ENCODE measurements at places on chromosomes 13 and 19. TPM values are rescaled to one million over a fixed set of nuclear protein-coding genes. Genes with fewer than 3 reads are reported as not detected.
A peak's percentile ranks its signal among the peaks of the same experiment; 100 is the strongest.

The CEACAM6 gene
- 732 TPM for total RNA-seq

The ZNF426 gene
- 15.3 TPM for total RNA-seq

The KLK12 gene
- total RNA-seq, result not detected

The CNN1 gene
- 27.3 TPM for total RNA-seq

The RAB8A gene
- 101 TPM for total RNA-seq

The PLVAP gene
- total RNA-seq, result 174 TPM

The NTF4 gene
- total RNA-seq, result 2.7 TPM

The HSPH1 gene
- total RNA-seq, result 79.8 TPM

The MISP gene
- total RNA-seq, result 15.9 TPM

DNA sequence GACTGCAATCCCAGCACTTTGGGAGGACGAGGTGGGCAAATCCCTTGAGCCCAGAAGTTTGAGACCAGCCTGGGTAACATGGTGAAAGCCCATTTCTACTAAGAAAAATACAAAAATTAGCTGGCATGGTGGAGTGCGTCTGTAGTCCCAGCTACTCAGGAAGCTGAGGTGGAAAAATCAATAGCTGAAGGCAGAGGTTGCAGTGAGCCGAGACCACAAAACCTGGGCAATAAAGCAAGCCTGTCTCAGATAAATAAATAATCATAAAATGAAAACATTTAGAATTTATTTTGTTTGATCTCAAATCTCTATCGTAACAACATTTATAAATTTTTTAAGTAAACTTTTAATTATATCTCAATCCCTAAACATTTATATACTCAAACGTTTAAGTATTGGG lies 36.6 kb downstream of the USP12 start:
- H3K4me3 ChIP-seq, result no peak overlapping the region
- H3K4me1 ChIP-seq, result peaks cover 43% of the 10 kb centered on the region
- no peak overlapping the region for H3K27ac ChIP-seq
- no peaks in the 10 kb centered on the region for H3K36me3 ChIP-seq
- DNase-seq, result no peak

DNA sequence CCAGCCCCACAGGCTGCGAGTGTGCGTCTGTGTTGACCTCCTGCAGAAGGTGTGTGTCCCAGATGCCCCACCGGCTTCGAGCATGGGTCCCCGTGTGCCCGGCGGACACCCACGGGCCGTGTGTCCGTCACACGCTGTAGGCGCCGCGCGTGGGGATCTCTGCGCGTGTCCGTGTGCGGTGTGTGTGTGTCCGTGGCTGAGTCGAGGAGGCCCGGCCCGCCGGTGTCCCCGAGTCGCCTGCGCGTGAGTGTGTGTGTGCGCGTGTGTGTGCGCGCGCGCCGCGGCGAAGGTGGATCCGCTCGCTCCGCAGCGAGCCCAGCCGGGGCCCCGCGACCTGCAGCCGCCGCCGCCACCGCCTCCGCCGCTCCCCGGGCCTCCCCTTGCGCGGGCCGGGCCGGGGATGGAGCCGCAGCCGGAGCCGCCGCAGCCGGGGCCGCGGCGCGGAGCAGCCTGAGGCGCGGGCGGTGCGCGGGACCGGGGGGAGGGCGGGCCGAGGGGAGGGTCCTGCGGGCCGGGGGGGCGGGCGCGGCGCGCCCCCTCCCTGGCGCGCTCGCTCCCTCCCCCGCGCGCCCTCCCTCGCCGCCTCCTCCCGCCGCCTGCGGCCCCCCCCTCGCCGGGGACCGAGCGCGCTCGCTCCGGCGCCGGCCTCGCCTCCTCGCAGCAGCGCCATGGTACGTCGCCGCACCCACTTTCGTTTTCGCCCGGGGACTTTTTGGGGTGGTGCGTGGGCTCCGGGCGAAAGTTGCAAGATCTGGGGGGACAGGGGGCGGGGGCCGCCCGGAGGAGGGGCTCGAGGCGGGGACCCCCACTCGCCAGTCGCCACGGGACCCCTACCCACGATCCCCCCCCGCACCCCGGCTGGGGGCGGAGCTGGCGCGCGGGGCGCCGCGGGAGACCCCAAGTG lies 7.1 kb upstream of the NFIC start:
- peak; percentile 89 for DNase-seq
- peak overlapping the region; percentile 97 for H3K27ac ChIP-seq

GRCh38 chr13:43489233-43489632 lies 297.5 kb downstream of the ENOX1 start:
- H3K27ac ChIP-seq, result no peak overlapping the region
- no peak for DNase-seq
- no peak overlapping the region for H3K4me3 ChIP-seq
- no peaks in the 10 kb centered on the region for H3K36me3 ChIP-seq
- H3K27me3 ChIP-seq, result no peaks in the 10 kb centered on the region
- H3K4me1 ChIP-seq, result no peaks in the 10 kb centered on the region

- H3K4me1 ChIP-seq, result peaks cover 15% of the 10 kb centered on the region
- H3K4me3 ChIP-seq, result no peak overlapping the region
Measured at GRCh38 chr13:40316301-40316700, 350.1 kb downstream of the FOXO1 start.

GRCh38 chr13:22194106-22194805 lies 523.4 kb downstream of the FGF9 start:
- H3K27me3 ChIP-seq, result no peaks in the 10 kb centered on the region
- no peaks in the 10 kb centered on the region for H3K4me1 ChIP-seq
- H3K4me3 ChIP-seq, result no peak overlapping the region
- no peak overlapping the region for H3K27ac ChIP-seq
- DNase-seq, result no peak

GRCh38 chr13:33606692-33607091 lies 211.3 kb upstream of the RFC3 start:
- H3K4me3 ChIP-seq, result no peak overlapping the region
- H3K27ac ChIP-seq, result no peak overlapping the region
- no peak for DNase-seq
- H3K27me3 ChIP-seq, result no peaks in the 10 kb centered on the region
- peaks cover 7% of the 10 kb centered on the region for H3K4me1 ChIP-seq

DNA sequence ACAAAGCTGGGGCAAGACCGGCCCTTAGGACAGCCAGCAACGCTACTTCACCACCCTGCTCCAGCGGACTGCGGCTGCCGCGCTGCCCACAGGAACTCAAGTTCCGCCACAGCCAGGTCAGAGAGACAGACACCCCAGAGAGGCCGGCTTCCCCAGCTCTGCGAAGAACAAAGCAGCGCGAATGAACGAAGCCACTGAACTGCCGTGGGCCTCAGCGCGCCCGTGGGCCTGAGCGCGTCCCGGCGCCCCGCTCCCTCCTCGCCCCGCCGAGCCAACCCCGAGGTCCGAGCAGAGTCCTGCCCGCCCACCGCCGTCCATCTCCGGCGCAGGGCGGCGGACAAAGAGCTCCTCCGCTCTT lies 158.4 kb downstream of the RNF17 start:
- peak overlapping the region; percentile 98 for H3K27ac ChIP-seq
- H3K36me3 ChIP-seq, result no peaks in the 10 kb centered on the region
- H3K4me1 ChIP-seq, result peaks cover 6% of the 10 kb centered on the region

DNA sequence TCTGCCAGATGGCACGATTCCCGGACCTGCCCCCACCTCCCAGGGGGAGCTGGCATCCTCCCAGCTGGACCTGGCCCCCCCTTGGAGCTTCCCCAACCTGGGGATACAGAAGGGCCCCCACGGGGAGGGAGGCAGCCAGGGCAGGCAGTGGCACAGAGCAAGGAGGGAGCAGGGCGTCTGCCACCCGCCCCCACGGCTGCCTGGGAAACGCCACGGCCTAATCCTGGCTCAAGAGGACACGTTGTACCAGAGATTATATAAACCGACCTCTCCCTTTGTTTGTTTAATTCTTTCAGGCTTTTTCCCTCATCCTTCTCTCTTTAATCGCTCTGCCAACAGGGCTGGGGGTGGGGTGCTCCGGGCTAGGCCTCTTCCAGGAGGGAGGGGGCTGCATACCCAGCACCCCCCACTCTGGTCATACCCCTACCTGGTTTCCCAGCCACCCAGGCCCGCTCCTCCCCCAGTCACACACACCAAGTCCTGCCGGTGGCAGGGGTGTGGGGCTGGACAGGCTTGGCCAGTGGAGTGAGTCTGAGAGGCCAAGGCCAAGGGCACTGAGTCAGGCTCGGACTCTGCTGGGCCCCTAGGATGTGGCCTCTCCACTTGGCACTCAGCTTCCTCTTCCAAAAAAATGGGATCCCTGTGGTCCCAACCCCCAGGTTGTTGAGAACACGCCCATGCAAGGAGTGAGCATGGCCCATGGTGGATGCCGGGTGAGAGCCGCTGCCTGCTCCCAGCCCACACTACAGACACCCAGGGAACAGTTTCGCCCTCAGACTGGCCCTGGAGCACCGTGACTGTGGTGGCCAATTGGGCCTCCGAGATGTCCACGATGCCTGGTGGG lies 29.5 kb upstream of the NFIC start:
- H3K27me3 ChIP-seq, result no peaks in the 10 kb centered on the region
- peaks cover 40% of the 10 kb centered on the region for H3K4me1 ChIP-seq
- no peak overlapping the region for H3K4me3 ChIP-seq

- peak; percentile 56 for DNase-seq
- H3K4me1 ChIP-seq, result no peaks in the 10 kb centered on the region
- no peaks in the 10 kb centered on the region for H3K27me3 ChIP-seq
- H3K4me3 ChIP-seq, result no peak overlapping the region
Measured at GRCh38 chr13:24693862-24694471, 13.8 kb downstream of the ATP12A start.

DNA sequence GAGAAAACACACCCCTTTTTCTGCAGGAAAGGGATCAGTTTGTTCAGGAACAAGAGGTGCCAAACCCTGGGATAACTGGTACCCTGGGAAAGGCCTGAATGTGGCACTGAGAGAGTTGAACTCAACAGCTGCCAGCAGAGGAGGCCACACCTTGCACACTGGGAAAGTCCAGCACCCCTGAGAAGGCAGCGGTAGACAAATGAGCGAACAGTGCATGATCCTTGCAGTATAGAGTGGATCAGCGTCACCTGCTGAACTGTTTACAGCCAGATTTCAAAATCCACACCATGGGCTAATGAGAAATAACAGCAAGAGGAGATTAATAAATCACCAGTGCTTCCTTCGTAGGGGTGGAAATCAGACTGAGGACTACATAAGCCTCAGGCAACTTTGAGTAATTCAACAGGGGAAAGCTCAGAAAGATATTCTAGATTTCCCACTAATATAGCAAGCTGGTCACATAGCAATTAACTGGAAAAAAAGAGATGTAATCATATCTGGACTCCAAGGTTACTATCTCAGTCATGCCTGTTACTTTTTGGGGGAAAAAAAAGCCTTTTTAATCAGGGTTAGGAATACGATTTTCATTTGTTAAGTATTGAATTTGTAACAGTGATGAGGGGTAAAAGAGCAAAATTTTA lies 52.0 kb downstream of the DCT start:
- peaks cover 3% of the 10 kb centered on the region for H3K27me3 ChIP-seq
- H3K4me3 ChIP-seq, result no peak overlapping the region
- no peaks in the 10 kb centered on the region for H3K36me3 ChIP-seq
- DNase-seq, result no peak
- H3K4me1 ChIP-seq, result no peaks in the 10 kb centered on the region

- H3K36me3 ChIP-seq, result no peaks in the 10 kb centered on the region
- no peaks in the 10 kb centered on the region for H3K4me1 ChIP-seq
- DNase-seq, result no peak
- H3K4me3 ChIP-seq, result no peak overlapping the region
Measured at GRCh38 chr13:105153611-105154010, 1381.9 kb downstream of the EFNB2 start.

GRCh38 chr13:113813749-113814434 lies 50.0 kb downstream of the GAS6 start:
- peak overlapping the region; percentile 68 for H3K27ac ChIP-seq
- peaks cover 31% of the 10 kb centered on the region for H3K4me1 ChIP-seq
- peak overlapping the region; percentile 3 for H3K4me3 ChIP-seq
- H3K27me3 ChIP-seq, result no peaks in the 10 kb centered on the region

GRCh38 chr19:6076291-6076665 lies 34.0 kb downstream of the RFX2 start:
- peak overlapping the region; percentile 71 for H3K27ac ChIP-seq
- peaks cover 7% of the 10 kb centered on the region for H3K4me1 ChIP-seq
- H3K27me3 ChIP-seq, result no peaks in the 10 kb centered on the region
- DNase-seq, result no peak
- H3K4me3 ChIP-seq, result no peak overlapping the region

DNA sequence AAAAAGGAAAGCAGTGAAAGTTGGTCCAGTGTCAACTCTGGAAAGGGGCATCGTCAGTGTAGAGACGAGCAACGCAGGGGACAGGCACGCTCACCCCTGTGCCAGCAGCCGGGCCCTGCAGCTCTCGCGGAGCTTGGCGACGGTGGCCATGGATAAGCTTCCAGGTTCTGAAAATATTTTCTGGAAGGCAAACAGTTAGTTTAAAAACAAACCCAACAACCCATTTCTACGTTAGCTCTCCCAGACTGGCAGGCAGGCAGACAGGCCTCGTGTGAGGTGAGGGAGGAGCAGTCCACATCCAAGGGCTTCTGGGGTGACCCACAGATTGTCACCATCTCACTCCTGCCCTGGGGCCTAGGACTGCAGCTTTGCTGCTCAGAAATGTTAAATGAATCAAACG lies 27.4 kb downstream of the LAMP1 start:
- no peak for DNase-seq
- peaks cover 47% of the 10 kb centered on the region for H3K36me3 ChIP-seq
- H3K27me3 ChIP-seq, result no peaks in the 10 kb centered on the region
- H3K4me1 ChIP-seq, result no peaks in the 10 kb centered on the region
- H3K4me3 ChIP-seq, result no peak overlapping the region

- no peak overlapping the region for H3K4me3 ChIP-seq
- H3K27ac ChIP-seq, result no peak overlapping the region
- DNase-seq, result no peak
- no peaks in the 10 kb centered on the region for H3K27me3 ChIP-seq
- no peaks in the 10 kb centered on the region for H3K36me3 ChIP-seq
- H3K4me1 ChIP-seq, result peaks cover 7% of the 10 kb centered on the region
Measured at GRCh38 chr13:80141123-80141849, 199.6 kb downstream of the SPRY2 start.

- no peaks in the 10 kb centered on the region for H3K4me1 ChIP-seq
- H3K27ac ChIP-seq, result no peak overlapping the region
- H3K4me3 ChIP-seq, result no peak overlapping the region
- DNase-seq, result no peak
- peaks cover 58% of the 10 kb centered on the region for H3K36me3 ChIP-seq
- H3K27me3 ChIP-seq, result no peaks in the 10 kb centered on the region
Measured at GRCh38 chr13:46736541-46737310, 60.2 kb downstream of the ESD start.

GRCh38 chr13:41562083-41562482 lies 104.7 kb downstream of the RGCC start:
- peak overlapping the region; percentile 51 for H3K27ac ChIP-seq
- no peak for DNase-seq
- H3K27me3 ChIP-seq, result no peaks in the 10 kb centered on the region
- H3K4me1 ChIP-seq, result peaks cover 37% of the 10 kb centered on the region

DNA sequence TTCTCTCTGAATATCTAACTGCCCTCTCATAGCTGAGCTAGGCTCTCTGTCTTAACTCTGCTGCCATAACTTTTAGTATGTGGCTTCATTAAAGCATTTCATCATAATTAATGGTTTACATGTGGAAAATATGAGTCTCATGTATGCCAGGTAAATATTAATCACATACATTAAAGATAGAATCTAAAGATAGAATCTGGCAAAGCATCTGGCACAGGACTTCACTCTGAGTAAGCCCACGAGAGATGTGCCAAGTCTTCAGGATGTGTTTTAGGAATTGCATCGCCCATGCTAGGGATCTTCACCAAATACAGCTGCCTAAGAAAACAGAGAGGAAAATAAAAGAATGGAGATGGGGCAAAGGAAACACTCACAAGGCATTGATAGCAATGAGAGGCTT lies 285.8 kb downstream of the DIAPH3 start:
- H3K27me3 ChIP-seq, result no peaks in the 10 kb centered on the region
- H3K4me3 ChIP-seq, result no peak overlapping the region
- H3K4me1 ChIP-seq, result no peaks in the 10 kb centered on the region
